Activated naive CD8-positive, alpha-beta T cell treated with anti-CD3 and anti-CD28 coated beads, Interleukin-2, amount 10 ng/mL, durations not matched to agents 7 days and 5 days (primary cell): ENCODE measurements at places on chromosomes 1 and 21. TPM values are rescaled to one million over a fixed set of nuclear protein-coding genes. Genes with fewer than 3 reads are reported as not detected.

The REN gene
- not detected for total RNA-seq

The ZSWIM5 gene
- 1.9 TPM for total RNA-seq

- DNase-seq = peak; percentile 60
- H3K27me3 ChIP-seq = peaks cover 68% of the 10 kb centered on the region
- peaks cover 15% of the 10 kb centered on the region for H3K4me1 ChIP-seq
- H3K4me3 ChIP-seq = peak within 1 kb of the TSS; percentile 62
Observed at GRCh38 chr1:224615861-224616755, at the start of gene CNIH3. Gene CNIH3, plus strand, starts transcription at chr1:224616317. Its CDS starts 858 bp downstream, at chr1:224617175.

DNA sequence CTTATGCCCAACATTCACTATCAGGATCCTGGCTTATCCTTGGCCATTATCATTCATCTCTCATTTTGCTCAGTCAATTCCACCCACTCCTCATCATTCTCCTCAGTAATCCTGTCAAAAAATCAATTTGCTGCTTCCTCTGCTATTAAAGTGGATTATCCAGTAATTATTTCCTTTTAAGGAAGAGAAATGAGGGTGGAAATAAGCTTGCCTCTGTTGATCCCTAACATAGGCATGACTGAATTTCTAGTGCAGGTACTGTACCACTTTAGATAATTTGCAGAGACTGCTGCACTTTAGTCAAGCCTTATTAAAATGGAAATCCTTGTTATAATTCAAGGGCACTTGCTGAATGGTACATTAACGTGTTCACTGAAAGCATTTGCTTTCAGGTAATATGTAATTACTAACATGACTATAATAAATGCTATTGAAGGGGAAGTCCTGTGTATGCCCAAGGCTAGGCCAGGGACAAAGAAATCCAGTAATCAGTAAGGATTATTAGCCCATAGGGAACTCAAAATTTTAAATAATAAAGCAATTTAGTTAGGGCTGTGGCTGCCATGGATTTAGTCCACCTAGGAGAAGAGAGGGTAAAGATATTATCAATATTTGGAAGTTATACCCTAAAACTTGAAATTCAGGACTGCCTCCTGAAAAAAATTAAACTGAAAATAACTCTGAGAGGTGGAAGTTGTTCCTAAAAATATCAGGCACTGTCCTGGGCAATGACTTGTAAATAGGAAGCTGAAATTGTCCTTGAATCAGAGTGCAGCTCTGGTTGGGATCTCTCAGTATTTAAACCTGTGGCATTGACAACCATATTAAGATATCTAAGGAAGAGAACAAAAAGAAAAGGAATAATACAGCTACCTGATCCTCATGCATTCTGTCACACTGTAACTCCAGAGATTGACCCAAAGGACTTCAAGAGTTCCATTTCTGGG is 43.4 kb downstream of the RGS2 start:
- no peaks in the 10 kb centered on the region for H3K36me3 ChIP-seq
- peaks cover 12% of the 10 kb centered on the region for H3K27me3 ChIP-seq
- H3K4me3 ChIP-seq = no peak overlapping the region
- no peak overlapping the region for H3K27ac ChIP-seq
- H3K4me1 ChIP-seq = no peaks in the 10 kb centered on the region

The RGS8 gene
- total RNA-seq = not detected
